ENCODE measurements at places on chromosomes 12 and 14.

DNA sequence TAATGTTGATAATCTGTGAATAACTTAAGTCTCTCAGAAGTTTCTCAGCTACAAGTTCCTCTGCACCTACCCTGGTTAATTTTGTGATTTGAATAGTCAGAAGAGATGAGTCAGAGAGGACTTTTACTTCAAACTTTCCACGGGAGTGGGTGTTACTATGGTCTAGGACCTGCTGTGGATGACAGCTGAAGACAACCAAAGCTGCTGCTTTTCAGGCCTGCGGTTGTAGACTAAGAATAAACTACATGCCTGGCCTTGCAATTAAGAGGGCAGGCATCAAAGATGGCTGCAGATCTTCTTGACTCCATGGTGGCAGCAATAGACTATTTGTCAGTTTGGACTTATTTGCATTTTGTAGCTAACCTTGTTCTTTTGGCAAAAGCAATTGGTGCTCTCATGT lies 227.1 kb upstream of the KRR1 start:
- DNase-seq: peak; percentile 22

DNA sequence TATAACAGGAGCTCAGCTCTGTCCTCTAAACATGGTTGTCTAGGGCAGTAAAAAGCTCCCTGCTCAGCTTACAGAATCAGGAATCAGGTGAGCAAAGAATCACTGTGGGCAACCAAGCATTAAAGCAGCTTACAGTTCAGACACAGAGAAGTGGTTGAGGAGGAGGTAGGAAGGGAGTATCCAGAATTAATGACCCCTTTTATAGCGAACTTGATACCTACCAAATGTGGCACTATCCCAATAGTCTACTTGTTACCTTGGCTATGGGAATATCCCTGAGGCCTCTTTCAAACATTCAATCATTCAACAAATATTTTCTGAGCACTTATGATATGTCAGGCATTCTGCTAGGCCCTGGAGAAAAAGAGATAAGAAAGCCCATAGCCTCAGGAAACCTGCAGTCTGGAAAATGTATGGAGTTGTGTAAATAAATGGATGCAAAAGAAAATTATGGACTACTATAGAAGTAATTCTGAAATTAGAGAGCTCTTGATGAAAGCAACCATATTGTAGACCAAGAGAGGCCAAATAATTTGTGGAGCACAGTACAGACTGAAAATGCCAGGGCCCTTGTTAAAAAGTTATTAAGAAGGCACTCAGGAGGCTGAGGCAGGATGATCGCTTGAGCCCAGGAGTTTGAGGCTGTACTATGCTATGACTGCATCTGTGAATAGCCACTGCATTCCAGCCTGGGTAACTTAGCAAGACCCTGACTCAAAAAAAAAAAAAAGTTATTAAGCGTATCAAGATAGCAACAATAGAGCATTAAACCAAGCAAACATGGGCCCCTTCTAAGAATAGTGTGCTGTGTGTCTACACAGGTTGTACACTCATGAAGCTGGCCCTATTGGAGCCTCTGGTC lies 134.0 kb upstream of the CPSF6 start:
- no peak for DNase-seq

GRCh38 chr14:101758913-101759593 lies 2.5 kb upstream of the PPP2R5C start:
- DNase-seq: no peak

GRCh38 chr14:22492622-22493542 lies 96.1 kb downstream of the DAD1 start:
- DNase-seq: no peak

GRCh38 chr14:95862243-95862642 lies 14.4 kb upstream of the TUNAR start:
- DNase-seq: no peak

DNA sequence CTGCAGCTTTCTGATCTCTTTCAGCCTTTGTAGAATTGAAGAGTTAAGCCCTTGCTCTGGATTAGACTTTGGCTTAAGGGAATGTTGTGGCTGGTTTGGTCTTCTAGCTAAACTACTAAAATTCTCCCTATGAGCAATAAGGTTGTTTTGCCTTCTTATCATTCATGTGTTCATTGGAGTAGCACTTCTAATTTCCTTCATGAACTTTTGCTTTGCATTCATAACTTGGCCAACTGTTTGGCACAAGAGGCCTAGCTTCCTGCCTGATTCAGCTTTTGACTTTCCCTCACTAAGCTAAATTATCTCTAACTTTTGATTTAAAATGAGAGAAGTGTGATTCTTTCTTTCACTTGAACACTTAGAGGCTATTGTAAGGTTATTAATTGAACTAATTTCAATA lies 384.3 kb downstream of the RAD51B start:
- no peak for DNase-seq

Measured in stimulated activated CD4-positive, alpha-beta T cell treated with anti-CD3 and anti-CD28 coated beads, Interleukin-12 subunit alpha, Interleukin-12 subunit beta, amount 100 ng/mL, for 24 hours (primary cell).